ENCODE measurements at places on chromosomes 7 and 10. TPM values are rescaled to one million over a fixed set of nuclear protein-coding genes. Genes with fewer than 3 reads are reported as not detected.

SUN3 gene
- total RNA-seq: not detected

JCAD gene
- 4.3 TPM for total RNA-seq

MYO1G gene
- under 0.01 TPM for total RNA-seq

PITRM1 gene
- total RNA-seq: 36.8 TPM

SAP25 gene
- total RNA-seq: not detected

BAMBI gene
- total RNA-seq: 0.32 TPM

ARMS2 gene
- not detected for total RNA-seq

LRIT2 gene
- total RNA-seq: not detected

PIK3AP1 gene
- 0.52 TPM for total RNA-seq

LRRC72 gene
- not detected for total RNA-seq

LRRC17 gene
- 381 TPM for total RNA-seq

SLC26A5 gene
- not detected for total RNA-seq

SNCG gene
- total RNA-seq: 69.4 TPM

CALML5 gene
- total RNA-seq: not detected

CCDC172 gene
- not detected for total RNA-seq

ECHDC3 gene
- total RNA-seq: 6.8 TPM

SLC13A1 gene
- not detected for total RNA-seq

CYP3A4 gene
- total RNA-seq: not detected

OR6V1 gene
- not detected for total RNA-seq

CH25H gene
- total RNA-seq: 0.26 TPM

PAX4 gene
- not detected for total RNA-seq

TRIM24 gene
- 3.4 TPM for total RNA-seq

PRSS1 gene
- total RNA-seq: not detected

HDAC9 gene
- total RNA-seq: 3.5 TPM

MRM2 gene
- total RNA-seq: 9.2 TPM

ACSM6 gene
- not detected for total RNA-seq

MACC1 gene
- 0.09 TPM for total RNA-seq

PHYH gene
- total RNA-seq: 25.4 TPM

PNLIPRP3 gene
- total RNA-seq: not detected

EMX2 gene
- not detected for total RNA-seq

PRTFDC1 gene
- total RNA-seq: 58.6 TPM

CUBN gene
- total RNA-seq: 2.2 TPM

NEBL gene
- total RNA-seq: 0.16 TPM

UTF1 gene
- not detected for total RNA-seq

TMED4 gene
- total RNA-seq: 78.0 TPM

A1CF gene
- total RNA-seq: under 0.01 TPM

CACNB2 gene
- 1.2 TPM for total RNA-seq

HOXA6 gene
- 0.09 TPM for total RNA-seq

OLAH gene
- total RNA-seq: not detected

GPR85 gene
- total RNA-seq: 1.9 TPM

UNCX gene
- total RNA-seq: not detected

OR2A7 gene
- total RNA-seq: 0.09 TPM

NME8 gene
- not detected for total RNA-seq

SEMA4G gene
- total RNA-seq: 1.6 TPM

SLC39A12 gene
- total RNA-seq: not detected

SFTPA1 gene
- total RNA-seq: not detected

MINDY4 gene
- total RNA-seq: 4.4 TPM

GRB10 gene
- 19.5 TPM for total RNA-seq

MRLN gene
- total RNA-seq: not detected

FAM237B gene
- not detected for total RNA-seq

CALHM1 gene
- total RNA-seq: not detected

HMX2 gene
- total RNA-seq: not detected

NT5C2 gene
- 69.0 TPM for total RNA-seq

SPDYE16 gene
- under 0.01 TPM for total RNA-seq

LIPJ gene
- total RNA-seq: 0.16 TPM

ITIH5 gene
- 0.17 TPM for total RNA-seq

LMOD2 gene
- not detected for total RNA-seq

Data from bronchial smooth muscle cell (primary cell).